ENCODE measurements at places on chromosomes 16 and 17.

DNA sequence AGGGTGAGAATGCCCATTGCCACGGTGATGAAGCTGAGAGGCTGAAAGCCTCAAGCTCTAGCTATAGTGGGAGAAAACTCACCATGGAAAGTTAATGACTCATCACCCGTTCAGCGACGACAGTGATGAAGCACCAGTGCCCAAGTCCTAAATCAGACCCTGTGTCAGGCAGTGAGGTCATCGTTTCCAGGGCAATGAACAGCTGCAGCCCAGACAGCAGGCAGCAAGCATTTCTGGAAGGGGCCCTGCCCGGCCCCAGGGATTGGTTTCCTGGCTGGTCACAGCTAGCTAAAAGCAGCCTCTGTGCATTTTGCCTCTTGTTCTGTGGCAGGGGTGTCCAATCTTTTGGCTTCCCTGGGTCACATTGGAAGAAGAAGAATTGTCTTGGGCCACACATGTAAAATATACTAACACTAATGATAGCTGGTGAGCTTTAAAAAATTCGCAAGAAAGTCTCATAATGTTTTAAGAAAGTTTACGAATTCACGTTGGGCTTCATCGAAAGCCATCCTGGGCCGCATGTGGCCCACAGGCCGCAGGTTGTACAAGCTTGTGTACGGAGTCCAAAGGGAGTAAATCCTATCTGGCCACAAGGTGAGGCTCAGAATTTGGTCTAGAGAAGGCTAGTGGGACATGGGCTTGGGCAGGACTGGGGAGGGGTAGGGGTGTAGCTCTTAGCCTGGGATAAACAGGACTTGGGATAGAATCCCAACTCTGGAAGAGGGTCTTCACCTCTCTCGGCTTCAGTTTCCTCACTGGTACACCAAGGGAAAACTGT, 40.6 kb downstream of the MIS12 start:
- DNase-seq, result peak; percentile 95

DNA sequence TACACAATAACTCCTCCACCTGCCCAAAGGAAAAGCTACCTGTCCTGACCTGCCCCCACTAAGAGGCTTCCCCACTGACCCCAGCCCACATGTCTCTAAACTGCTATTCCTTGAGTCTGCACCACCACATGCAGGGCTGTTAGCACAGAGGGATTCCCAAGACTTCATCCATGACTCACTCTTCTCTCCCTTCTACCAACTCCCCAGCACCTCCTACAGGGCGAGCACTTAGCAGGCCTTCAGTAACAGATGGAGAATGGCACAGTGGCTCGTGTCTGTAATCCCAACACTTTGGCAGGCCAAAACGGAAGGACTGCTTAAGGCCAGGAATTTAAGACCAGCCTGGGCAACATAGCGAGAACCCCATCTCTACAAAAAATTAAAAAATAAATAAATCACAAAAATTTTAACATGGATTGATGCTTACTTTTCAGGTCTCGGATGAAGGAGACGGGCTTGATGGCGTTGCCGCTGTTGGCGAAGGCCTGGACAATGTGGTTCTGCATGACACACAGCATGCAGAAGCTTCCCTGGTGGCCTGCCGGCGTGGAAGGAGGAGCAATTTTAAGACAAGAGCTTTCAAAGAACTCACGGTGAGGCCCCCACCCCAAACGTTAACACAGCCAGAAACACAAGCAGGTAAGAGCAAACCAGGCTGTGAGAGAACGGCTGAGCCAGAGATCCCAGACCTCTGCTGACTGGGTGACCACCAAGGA, 12.0 kb downstream of the USP36 start:
- DNase-seq, result peak; percentile 55

DNA sequence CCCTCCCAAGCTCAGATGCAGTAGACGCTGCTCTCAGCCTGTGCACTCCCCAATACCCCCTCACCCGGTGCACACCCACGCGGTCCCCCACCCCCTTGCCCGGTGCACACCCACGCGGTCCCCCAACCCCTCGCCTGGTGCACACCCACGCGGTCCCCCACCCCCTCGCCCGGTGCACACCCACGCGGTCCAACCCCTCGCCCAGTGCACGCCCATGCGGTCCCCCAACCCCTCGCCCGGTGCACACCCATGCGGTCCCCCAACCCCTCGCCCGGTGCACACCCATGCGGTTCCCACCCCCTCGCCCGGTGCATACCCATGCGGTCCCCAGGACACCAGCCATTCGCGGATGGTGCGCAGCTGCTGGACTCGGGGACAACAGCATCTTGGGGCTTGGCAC, 19.9 kb upstream of the CYTH1 start:
- no peak for DNase-seq

- DNase-seq, result no peak
Measured at GRCh38 chr17:3894911-3895343, 2.1 kb upstream of the CAMKK1 start.

- DNase-seq, result no peak
Measured at GRCh38 chr16:16082255-16082654, 132.8 kb downstream of the ABCC1 start.

DNA sequence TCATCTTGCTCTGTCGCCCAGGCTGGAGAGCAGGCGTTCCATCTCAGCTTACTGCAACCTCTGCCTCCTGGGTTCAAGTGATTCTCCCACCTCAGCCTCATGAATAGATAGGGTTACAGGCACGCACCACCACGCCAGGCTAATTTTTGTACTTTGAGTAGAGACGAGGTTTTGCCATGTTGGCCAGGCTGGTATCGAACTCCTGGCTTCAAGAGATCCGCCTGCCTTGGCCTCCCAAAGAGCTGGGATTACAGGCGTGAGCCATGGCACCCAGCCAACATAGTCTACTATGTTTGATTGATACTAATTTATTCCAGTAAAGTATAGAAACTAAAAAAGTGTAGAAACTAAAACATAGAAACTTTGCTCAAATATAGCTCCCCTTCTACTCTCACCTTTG, 94.9 kb downstream of the CA4 start:
- no peak for DNase-seq

DNA sequence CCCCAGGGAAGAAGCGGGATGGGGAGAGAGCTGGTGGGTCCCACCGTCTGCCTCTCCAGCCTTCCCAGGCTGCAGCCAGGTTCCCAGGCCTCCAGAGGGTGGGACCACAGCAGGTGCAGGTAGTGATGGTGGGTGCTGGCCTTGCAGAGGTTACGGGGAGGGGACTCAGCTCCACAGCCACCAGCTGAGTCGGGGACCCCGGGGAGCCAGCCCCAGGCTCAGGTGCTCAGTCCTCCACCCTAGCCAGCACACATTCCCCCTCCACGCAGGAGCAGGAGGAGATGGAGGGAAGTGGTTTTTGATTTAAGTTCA, 5.0 kb downstream of the TP53I13 start:
- DNase-seq, result no peak

DNA sequence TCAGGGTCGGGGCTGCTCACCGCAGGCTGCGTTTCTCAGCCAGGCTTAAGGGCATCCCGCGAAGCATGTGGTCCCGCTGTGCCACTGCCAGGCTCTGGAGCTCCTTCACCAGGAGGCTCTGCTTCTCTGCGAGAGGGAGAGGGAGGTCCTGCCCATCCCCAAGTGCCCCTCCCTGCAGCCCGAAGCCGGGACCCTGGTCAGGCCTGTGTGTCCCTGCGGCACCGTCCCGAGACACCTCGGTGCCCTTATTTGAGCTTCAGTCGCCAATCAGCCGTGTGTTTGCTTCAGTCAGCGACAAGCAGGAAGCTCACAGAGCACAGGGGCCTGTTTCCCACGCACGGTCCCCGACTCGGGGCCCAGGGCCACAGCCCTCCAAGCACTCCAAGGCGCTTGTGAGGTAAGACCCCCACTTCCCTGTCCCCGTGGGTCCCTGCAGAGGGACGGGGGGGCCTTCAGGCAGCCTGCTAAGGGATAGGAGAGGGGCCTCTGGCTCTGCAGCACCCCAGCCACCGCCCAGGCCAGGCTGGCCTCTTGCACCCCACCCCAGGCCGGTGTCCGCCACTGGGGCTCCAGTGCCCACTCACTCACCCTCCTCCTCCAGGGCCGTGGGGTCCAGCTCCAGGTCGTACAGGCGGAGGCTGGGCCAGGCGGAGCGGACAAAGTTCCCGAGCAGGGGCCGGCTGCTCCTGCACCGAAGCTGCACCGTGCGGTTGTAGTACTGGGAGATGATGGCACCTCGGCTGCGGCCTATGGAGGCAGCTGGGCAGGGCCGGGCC, 3.2 kb downstream of the TMC6 start:
- no peak for DNase-seq

DNA sequence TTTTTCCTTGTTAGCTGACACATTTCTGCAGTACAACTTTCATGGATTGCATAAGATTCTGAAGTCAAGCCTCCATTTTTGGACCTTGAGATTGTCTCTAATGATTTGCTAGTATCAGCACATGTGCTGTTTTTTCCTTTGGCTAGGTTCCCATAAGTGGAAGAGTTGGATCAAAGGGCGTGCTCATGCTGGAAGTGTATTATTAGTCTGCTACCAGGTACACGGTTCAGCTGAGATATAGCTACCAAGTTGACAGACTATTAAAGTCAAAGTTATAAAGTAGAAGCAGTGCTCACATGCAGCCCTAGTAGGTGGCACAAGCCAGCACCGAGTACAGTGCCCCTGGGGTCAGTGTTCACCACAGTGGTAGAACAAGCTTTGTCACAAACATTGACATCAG, 3.2 kb downstream of the FAHD1 start:
- no peak for DNase-seq

GRCh38 chr16:73890186-73891128, 406.2 kb upstream of the PSMD7 start:
- no peak for DNase-seq

DNA sequence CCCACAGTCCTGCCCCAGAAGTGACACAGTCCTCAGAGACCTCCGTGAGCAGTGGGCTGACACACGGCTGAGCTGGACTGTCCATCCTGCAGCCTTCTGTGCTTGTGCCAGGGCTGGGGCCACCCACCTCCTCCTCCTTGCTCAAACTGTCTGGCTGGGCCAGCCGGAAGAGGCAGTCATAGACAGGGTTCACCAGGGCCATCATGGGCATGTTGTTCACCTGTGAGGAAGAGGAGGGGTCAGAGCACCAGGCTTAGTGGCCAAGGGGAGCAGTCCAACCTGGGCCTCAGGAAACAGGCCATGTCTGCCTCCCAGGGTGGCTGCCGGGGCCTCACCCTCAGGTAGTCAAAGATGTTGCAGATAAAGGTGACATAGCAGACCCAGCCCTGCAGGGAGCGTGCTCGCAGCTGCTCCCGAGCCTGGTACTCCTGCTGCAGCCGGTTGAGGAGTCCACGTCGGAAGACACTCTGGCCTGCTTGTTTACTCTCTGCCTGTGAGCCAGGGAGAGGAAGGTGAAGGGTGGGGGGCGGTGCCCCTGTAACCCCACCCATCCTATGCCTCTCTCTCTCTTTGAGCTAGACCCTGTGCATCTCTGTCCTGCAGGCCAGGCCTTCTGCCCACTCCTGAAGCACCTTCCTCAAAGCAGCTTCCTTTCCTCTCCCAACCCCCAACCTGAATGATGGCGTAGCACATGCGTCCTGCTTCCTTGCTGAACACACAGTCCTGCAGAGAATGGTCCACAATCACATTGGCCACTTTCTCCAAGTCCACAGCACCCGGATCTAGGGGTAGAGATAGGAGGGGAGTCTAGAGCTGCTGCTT, 3.4 kb downstream of the MIF4GD start:
- DNase-seq, result no peak

DNA sequence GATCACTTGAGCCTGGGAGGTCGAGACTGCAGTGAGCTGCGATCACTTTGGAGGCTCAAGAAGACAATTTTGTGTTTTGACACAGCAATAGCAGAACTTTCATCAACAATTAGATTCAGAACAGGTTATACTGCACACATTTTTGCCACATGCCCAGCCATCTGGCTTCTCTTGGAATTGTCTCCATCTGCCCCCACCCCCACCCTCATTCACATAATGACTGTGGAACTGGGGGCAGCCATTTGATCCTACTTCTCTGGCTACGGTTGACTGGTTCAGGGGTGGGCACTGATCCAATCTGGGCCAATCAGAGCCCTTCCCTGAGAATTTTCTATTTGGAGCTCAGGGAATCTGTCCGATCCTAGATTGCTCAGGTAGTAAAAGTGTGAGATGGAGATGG, 14.0 kb downstream of the TMEM92 start:
- DNase-seq, result no peak

DNA sequence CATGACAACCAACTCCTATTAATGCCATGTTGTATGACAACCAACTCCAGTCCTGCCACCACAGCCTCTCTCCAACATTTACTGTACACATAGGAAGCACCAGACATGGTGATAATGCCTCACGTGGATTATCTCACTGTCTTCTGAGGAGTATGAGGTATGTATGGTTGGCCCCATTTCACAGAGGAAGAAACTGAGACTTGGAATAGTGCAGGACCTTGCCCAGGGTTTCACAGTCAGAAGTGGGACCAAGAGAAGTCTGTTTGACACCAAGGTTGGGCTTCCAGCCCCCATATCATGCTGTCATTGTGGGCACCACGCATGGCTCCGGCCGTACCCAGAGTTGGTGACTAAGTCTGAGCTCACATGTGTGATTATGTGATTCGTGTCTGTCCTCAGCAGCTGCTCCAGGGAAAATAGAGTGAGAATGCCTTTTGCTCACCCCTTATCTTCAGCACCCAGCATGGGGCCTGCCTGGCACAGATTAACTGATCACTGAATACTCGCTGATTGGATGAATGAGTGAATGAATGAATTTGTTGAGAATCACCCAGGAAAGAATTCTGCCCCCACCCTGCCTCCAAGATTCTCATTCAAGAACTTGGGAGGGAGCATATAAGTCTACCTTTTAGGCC, 204.1 kb upstream of the NLRP1 start:
- peak; percentile 18 for DNase-seq

- DNase-seq, result peak; percentile 33
Measured at GRCh38 chr17:75927286-75927922, 13.4 kb downstream of the FBF1 start.

DNA sequence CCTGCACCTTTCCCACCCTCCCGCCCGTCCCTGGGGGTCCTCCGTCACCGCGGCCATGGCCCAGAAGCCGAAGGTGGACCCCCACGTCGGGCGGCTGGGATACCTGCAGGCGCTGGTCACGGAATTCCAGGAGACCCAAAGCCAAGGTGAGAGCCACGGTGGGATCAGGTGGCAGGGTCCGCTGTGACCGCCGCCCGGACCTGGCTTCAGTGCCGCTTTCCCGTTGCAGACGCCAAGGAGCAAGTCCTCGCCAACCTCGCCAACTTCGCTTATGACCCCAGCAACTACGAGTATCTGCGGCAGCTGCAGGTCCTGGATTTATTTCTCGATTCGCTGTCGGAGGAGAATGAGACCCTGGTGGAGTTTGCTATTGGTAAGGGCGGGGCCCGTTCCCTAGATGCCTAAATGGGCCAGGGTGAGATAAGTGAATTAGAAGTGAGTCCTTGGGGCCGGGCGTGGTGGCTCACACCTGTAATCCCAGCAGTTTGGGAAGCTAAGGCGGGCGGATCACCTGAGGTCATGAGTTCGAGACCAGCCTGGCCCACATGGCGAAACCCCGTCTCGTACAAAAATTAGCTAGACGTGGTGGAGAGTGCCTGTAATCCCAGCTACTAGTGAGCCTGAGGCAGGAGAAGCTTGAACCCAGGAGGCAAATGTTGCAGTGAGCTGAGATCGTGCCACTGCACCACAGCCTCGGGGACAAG, 617 bp downstream of the ARMC7 start:
- peak; percentile 36 for DNase-seq

All from GM03348 (cell line).